H54 (cell line): ENCODE measurements at places on chromosomes 3 and 15.

DNA sequence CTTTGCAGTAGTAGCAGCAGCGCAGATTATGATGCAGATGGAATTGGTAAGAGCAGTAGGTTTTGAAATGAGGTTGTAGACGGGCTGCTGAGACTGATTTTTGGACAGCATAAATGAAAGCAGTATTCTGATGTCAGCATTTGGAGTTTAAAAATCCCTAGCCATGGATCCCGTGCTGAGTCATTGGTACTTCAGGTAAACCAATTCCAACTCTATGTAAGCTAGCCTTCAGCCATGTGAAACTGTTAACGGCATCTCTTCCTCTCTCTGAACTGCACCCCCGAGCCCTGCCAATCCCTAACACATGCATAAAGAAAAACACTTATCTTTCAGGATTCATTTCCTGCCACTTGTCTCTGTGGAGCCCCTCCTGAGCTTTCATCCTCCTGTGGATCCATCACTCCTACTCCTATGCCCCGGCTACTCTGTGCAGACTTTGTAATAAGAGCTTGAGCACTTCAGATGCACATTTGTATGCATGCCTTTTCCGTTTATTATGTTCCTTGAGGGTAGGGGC lies 119.0 kb downstream of the AKAP13 start:
- DNase-seq: no peak

DNA sequence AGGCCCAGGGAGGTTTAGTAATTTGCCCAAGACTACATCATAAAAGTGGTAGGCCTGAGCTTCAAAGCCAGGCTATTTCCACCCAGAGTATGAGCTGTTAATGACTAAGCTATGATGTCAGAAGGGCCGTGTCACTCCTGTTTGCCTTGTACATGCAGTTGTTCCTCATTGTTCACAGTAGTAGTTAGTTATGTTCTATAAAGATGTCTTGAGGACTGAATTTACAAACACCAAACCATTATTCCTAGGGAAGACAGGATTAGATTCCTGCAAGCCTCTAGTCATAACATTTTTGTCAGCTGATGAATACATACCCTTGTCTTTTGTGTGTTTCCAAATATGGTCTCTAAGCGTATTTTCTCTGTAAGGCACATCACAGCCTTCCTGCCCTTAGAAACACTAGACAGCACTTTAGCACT lies 20.9 kb upstream of the LARS2 start:
- no peak for DNase-seq

GRCh38 chr3:106033654-106034053 lies 164.8 kb upstream of the CBLB start:
- DNase-seq: no peak

- no peak for DNase-seq
These were observed 121.6 kb upstream of the VEPH1 start for GRCh38 chr3:157624801-157625200.

GRCh38 chr15:80698676-80699075 lies 3.6 kb downstream of the ABHD17C start:
- no peak for DNase-seq

DNA sequence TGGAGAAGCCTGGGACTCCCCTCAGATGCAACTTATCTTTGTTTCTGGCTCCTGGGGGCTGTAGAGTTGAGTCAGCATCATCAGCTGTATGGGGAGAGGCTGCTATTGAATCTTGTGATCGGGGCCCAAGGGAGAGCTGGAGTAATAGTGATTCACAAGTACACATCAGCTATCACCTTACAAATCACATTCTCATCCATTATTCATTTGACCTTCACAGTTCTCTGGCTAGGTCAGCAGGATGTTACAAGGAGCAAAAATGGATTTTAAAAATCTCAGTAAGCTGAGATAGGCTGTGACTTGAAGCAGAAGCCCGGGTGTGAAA lies 175.0 kb downstream of the OPA1 start:
- no peak for DNase-seq

DNA sequence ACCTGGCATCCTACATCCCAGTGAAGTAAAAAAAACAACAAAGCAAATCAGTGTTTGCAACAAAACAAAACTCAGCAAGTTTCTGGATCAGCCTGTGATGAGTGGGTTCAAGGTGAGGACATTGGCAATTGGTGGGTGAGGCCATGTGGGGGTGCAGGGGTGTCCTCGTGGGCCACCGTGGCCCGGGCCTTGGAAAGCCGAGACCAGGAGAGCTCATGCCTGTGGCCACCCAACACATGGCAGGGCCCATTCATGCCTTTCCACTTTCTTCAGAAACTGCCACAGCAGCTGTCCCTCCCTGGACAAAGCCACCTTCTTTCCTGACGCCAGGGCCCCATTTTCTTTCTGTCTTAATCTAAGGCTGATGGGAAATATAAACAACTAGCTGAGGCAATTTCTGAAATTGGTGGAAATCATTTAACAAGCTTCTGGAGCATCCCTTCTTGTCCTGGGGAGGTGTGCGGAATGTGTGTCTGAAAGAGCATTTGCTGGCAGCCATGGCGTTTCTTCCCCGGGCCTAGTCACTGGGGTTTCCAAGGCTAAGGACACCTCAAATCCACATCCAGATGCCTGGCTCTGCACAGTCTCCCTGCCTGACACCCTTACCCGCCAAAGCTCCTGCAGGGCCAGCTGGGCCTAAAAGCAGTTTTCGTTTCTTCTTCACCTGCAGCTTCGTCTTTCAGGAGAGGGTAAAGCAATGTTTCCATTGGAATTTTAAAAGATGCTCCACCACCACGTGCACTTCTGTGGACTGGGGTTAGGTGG lies 34.1 kb upstream of the SFMBT1 start:
- DNase-seq: no peak

DNA sequence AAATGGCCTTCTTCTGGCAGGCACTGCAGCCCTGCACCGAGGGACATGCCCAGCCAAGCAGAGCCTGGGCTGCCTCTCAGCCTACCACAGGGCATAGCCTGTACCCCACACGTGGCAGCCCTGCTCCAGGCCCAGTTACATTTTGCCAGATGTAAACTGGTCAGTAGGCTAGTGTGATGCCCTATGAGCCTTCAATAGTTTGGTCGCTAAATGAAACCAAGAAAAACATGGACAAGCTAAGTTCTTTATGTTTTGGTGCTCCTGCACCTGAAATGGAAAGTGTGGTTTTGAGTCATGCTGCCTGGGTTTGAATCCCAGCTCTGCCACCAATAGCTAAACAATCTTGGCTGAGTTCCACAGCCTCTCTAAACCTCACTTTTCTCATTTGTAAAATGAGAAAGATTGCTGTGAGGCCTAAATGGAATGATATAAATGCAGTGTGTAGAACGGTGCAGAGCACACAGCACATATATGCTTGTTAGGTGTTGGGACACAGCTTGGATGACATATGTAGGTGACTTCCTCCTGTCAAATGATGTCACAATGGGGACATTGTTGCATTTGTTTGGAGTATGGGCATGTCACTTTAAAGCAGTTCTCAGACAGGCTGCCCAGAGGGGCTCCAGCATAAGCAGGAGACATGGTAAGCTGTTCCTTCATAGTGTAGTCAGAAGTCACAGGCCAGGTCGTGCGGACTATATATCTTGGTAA lies 57.4 kb downstream of the ZBTB38 start:
- no peak for DNase-seq

DNA sequence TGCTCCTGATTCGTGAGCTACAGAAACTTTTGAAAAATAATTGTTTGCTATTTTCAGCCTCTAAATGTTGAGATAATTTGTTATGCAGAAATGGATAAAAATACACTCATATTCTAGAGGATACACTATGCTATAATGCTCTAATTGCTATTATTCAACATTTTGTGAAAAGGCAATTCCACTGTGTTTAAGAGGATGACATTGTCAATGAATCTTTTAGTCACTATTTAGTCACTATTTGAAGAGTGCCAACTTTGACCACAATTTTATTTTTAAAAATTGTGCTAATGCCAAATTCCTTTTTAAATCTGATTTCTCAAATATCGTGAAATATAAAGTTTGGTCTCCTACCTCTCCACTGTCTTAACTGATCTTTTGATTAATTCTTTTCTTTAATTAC lies 604.9 kb upstream of the KCNMB2 start:
- no peak for DNase-seq

- DNase-seq: no peak
These were observed 233.2 kb upstream of the CMC1 start for GRCh38 chr3:28008235-28008634.

GRCh38 chr15:63603516-63603915 lies 6.3 kb downstream of the FBXL22 start:
- DNase-seq: no peak

DNA sequence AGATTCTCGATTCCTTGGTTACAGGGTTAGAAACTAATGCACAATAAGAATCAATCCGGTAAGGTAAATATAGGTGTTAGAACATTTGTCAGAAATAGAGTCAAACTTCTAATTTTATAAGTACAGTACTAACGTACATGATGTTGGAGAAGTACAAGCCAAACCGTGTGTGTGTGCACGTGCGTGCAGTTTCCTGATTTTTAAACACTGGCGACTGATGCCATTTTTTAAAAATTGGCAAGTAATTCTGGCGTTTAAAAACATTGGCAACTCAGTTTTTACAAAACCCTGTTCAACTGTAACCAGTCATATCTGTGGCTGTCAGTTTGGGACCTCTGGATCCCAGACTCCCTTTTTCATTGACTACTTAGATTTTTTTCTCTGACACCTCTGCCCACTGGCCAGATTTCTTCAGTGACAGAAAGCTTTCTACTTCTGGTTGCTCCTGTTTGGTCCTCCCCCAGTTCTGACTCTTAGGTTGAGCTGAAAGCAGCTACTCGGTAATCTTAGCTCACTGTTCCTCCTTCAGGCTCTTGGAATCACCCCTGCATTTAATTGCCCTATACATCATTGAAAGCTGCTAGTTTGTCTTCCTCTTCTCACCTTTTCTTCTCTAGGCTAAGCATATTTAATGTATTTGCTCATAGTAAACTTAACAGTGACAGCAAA lies 843 bp downstream of the ATG7 start:
- no peak for DNase-seq

GRCh38 chr3:187926620-187927019 lies 181.4 kb upstream of the BCL6 start:
- DNase-seq: no peak

GRCh38 chr3:94285872-94286271 lies 223.0 kb downstream of the NSUN3 start:
- no peak for DNase-seq

DNA sequence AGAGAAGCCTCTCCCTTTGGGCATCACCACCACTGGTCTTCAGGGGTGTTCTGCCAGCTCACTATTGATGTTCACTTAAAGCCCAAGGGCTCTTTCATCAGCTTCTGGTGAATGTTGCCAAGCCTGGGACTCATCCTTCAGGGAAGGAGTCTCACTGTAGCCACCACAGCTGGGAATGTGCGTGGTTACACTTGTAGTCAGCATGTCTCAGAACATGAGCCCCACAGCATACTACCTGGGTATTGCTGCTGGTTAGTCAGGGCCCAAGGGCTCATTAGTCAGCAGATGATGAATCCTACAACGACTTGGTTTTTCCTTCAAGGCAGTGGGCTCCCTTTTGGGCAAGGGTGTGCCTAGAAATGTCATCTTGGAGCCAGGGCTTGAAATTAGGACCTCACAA lies 412.9 kb downstream of the VGLL3 start:
- no peak for DNase-seq

GRCh38 chr15:80028937-80029336 lies 30.5 kb upstream of the ZFAND6 start:
- no peak for DNase-seq

- DNase-seq: no peak
These were observed 75.7 kb downstream of the OCA2 start for GRCh38 chr15:28023422-28023821.

GRCh38 chr3:86990734-86991481 lies at the start of gene VGLL3:
Gene VGLL3, minus strand, starts transcription at chr3:86991149. Its CDS starts 406 bp downstream, at chr3:86990743.
- DNase-seq: no peak

- DNase-seq: no peak
These were observed 31.4 kb upstream of the MRPS22 start for GRCh38 chr3:139312416-139312815.

DNA sequence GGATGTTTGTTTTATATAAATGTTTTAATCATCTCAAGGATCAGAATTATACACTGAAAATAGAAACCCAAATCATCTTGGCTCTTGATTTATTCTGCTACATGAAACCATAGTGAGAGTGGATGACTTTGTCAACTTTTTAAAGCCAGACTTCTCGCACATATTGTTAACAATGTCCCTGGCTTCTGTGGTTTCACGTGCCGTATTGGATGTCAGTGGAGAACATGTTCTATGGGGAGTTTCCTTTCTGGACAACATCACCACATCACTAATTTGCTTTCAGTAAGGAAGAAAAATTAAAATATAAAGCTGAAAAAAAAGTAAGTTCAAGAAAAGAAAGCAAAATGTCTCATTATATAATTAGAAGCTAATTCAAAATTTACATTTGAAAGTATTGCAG lies 297.1 kb upstream of the MME start:
- no peak for DNase-seq

DNA sequence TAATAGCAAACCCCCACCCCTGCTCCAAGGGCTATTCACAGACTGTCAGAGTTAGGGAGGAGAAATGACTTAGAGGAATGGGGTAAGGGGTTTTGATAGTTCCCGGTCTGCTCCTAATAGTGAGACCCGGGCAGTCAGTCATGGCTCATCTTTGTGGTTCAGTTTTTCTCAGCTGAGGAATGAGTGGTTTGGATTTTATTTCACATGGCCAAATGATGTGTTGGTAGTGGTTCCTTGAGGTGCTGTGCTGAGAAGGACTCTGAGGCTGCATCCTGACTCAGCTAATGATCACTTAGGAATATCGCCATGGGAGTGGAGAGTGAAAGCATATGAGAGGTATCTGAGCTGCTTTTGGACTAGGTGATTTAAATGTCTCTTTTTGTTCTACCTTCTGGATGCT lies 80.2 kb downstream of the LPP start:
- DNase-seq: no peak

- DNase-seq: no peak
These were observed 87.0 kb downstream of the SV2B start for GRCh38 chr15:91186904-91187656.

DNA sequence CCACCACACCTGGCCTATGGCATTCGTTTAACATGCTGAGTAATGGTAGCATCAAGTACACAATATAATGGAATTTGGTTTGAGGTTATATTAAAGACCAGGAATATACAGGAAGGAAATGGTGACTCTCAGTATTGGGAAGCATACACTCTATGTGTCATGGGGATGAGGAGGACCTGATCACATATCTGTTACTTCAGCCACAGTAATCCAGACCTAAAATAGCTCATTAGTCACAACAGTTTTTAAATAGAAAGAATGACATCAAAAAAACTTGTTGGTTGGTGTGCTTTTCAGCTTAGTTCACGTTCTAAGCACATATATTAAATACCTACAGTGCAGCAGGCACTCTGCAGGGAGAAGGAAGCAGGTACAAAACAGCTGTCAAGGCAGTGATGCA lies 52.5 kb upstream of the ATP2C1 start:
- no peak for DNase-seq

DNA sequence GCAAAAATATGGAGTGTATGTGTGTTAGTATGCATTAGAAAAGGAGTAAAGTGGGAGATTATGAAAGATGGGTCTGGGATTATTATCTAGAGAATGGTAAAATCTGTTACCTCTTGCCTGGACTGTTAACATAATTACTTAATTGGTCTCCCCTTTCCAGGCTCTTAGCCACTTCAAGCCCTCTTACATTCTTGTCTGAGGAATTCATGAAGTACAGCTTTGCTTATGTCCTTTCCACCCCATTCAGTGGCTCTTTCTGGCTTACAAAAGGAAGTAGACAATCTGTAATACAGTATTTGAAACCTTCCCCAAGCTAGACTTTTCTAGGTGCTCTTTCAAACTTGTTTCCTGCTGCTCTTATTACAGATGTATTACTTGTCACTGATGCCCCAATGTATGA lies 129.8 kb downstream of the MBNL1 start:
- no peak for DNase-seq
